Effector memory CD4-positive, alpha-beta T cell (primary cell): ENCODE measurements at places on chromosomes 7 and 10.

DNA sequence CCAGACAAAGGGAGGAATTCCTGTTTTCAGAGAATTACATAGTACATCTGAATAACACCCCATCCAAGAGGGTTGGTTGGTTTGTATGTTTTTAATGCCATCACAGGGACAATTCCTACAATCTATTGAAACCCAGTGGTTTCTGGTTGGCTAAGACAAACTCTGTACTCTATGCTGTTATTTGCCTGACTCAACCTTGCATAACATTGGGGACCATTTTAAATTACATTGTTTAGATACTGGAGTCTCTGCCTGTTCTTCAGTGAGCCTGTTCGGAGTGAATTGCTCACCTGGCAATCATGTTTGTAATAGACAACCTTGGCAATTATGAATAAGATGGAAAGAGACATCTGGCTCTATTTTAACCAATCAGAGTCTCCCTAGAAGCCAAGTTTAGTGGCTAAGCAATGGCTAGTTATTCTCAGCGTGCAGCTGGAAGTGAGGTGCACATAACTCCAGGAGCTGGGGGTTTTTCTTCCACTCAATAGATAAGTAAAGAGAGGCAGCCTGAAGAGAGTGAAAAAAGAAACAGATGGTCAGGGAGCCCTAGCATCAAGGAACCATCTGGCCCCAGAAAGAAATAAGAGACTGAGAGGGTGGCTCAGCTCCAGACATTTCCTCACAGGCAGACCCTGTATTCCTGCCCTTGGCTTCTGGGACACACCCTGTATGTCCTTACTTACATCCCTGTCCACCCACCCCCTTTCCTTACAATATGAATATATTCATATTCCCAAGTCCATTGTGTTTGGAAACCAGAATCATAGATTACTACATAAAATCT is 21.2 kb upstream of the SLC35G1 start:
- no peak for DNase-seq

GRCh38 chr10:12633776-12634620 is 284.7 kb downstream of the CAMK1D start:
- DNase-seq, result no peak

- no peak for DNase-seq
These were observed 92.9 kb downstream of the CTNNA3 start for GRCh38 chr10:67603086-67603485.

GRCh38 chr7:18508443-18509427 is 13.2 kb downstream of the HDAC9 start:
- DNase-seq, result no peak

GRCh38 chr7:110541962-110542361 is 549.0 kb upstream of the LRRN3 start:
- no peak for DNase-seq
